Stimulated activated CD4-positive, alpha-beta T cell treated with anti-CD3 and anti-CD28 coated beads, TNF-alpha, amount 100 ng/mL, for 1 hour (primary cell): ENCODE measurements at places on chromosomes 12 and 14.

GRCh38 chr12:107612508-107612907, 73.1 kb upstream of the PWP1 start:
- no peak for DNase-seq

GRCh38 chr12:18797604-18798003, 59.7 kb downstream of the CAPZA3 start:
- DNase-seq, result no peak

- DNase-seq, result no peak
Measured at GRCh38 chr12:28040246-28040645, 67.7 kb upstream of the PTHLH start.

- DNase-seq, result no peak
Measured at GRCh38 chr14:90301668-90302090, 30.1 kb downstream of the NRDE2 start.
